ENCODE measurements at places on chromosomes 16 and 17.
A peak's percentile ranks its signal among the peaks of the same experiment; 100 is the strongest.

DNA sequence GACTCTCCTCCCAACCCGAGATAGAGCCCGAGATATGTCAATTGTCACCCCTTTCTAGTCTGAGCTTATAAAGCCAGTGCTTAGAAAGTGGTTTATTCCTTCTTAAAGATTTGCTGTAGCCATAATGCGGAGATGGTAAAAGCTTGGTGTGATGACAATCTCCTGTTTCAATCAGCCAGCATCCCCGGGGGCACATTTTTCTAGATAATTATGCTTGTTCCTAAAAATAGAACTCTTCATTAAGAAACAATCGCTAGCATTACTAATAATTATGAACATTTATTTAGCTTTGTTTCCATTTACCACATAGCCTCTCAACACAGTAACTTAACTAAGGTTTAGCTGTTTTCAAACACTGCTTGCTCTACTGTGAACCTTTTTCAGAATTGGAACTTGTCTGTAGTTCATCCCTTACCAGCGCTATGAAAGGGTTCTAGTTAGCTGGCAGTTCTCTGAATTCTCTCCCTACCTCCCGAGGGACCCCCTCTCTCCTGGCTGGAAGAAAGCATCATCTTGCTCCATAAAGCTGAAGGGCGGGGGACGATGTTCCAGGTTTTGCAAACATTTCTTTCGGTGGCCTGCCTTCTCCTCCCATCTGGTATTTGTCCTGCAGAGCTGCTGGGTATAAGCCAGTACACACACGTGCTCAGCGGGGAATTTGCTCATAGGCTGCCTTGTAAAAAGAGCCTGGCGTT, 922 bp upstream of the MRPL58 start:
- DNase-seq: no peak

- no peak for DNase-seq
Observed at GRCh38 chr17:35064516-35065215, 1.2 kb upstream of the RFFL start.

- no peak for DNase-seq
Observed at GRCh38 chr17:49157784-49158183, 25.2 kb downstream of the B4GALNT2 start.

GRCh38 chr17:17579691-17580090, 11.8 kb downstream of the PEMT start:
- no peak for DNase-seq

DNA sequence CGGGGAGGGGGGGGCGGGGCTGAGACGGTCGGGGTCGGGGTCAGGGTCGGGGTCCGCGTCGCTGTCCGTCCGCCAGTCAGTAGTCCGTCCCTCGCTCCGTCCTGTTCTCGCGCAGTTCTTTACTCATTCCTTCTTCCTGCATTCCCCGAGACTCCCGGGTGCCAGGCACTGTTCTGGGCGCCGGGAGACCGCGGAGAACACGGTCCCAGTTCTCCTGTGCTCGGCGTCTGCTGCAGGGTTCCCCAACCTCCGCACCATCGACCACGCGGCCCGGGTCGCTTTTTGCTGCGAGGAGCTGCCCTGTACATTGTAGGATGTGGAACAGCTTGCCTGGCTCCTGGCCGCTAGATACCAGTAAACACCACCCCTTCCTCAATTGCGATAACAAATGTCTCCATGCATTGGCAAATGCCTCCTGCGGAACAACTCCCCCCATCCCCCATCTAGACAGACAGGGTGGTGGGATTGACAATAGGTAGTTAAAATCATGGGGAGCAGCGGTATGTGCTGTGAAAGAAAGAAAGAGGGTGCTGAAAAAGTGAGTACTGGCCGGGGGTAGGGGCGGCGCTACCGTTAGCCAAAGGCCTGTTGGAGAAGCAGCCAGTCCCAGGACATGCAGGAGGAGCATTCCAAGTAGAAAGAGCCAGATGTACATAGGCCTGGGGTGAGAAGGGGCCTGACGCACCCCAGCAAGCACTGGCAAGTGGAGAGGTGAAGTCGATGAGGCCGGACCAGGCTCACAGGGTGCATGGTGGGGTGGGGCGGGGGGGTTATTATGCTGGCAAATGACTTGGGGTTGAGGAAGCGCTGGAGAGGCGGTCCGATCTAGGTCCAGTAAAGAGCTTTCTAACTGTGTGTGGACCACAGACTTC, 631 bp downstream of the TRAF7 start:
- DNase-seq: peak; percentile 63

DNA sequence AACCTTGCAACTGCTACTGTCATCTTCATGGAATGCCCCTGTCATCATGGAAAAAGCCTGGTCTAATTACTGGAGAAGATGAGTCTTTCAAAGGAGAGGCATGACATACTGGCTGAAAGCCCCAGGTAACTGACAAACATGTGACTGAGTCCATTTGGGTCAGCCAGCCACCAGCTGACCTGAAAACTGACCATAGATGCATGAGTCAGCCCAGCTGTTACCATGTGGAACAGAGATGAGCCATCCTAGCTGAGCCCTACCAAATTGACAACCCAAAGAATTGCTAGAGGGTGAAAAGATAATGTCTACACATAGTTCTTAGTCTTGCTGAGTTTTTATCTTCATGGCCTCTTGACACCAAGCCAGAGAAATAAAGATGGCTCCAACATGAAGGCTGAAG, 311.8 kb downstream of the UTP18 start:
- no peak for DNase-seq

DNA sequence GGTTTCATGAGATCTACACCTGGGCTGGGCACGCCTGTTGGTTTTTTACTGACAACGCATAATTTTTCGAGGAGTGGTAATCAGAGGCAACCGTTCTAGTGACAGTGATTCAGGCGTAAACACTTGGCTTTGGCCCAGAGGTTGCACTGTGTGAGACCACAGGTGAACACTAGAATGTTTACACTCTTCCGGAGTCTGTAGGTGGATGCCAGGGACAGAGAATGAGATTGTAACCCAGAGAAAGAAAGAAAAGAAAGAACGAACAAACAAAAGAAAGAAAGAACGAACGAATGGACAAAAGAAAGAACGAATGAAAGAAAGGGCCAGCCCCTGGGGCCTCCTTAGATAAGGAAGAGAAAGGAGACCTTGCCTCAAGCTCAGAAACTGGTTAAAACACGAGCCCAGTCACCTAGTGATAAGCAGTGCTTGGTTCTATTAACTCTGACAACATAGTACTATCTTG, 113.2 kb downstream of the PRKCB start:
- no peak for DNase-seq

DNA sequence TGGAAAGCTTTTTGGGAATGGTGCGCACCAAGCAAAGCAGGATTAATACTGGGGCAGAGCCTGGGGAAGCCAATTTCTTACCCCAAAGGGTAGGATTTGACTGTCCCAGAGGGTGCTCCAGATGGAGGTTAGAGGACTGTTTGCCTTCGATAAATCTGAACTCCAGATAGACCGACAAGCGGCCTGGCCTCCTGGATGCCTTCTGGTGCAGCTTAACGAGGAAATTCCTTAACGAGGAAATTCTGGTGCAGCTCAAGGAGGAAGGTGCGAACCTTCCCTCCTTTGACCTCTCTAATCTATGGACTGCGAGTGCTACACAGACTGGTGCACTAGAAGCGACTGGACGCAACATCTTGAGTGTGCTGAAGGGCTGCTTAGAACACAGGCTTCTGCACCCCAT, 6.5 kb downstream of the CALB2 start:
- DNase-seq: no peak

DNA sequence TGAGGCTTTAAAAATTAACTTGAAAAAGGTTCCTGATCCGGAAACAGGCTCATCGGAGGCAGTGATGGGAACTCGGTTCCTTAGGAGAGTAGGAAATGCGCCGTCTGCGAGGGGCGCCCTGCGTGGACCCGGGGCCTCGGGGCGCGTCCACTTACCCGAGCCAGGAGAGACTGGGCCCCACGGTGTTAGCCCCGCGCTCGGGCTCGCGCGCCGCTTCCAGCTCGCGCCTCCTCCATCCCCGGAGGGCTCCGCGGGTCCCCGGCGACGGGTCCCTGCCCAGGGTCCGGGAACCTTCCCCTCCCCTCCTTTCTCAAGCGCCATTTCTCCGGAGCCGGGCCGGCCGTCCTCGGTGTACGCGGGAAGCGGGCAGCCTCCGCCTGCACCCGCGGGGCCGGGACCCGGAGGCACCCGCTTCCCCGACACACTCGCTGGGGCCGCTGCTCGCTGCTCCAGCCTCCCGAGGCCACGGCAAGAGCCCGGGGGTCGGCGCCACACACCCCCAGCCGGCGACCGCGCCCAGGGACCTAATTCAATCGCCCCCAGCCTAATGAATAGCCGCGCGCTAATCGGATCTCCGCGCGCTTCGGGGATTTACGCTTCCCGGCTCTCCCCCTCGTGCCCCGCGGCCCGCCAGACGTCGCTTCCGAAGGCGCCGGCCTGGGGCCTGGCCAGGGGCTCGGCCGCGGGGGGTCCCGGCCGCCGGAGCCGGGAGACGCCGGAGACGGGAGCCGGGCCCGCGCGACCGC, 2.2 kb upstream of the BAHCC1 start:
- no peak for DNase-seq

- DNase-seq: no peak
Observed at GRCh38 chr17:2636169-2636930, 42.9 kb downstream of the PAFAH1B1 start.

DNA sequence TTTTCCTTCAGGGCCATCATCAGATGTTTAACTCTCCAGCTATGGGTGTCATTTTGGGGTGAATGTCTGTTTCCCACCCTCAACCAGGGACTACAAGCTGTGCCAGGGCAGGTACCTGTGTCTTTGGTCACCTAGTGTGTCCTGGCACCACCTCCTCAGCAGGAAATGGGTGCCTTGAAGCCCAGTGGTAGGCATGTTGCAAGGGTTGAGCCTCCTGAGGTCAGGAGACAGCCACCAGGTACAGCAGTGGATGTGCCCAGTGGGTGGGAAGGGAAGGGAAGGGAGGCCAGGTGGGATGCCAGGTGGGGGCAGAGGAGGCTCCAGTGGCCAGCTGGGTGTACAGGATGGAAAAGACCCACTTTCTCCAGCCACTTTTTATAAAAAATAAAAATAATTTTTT, 25.5 kb upstream of the ADORA2B start:
- no peak for DNase-seq

- peak; percentile 57 for DNase-seq
Observed at GRCh38 chr17:41966463-41967140, at the start of gene CNP. CNP (plus strand) TSS chr17:41966795; CDS start chr17:41966885, 90 bp downstream.

- no peak for DNase-seq
Observed at GRCh38 chr16:27851586-27851985, 211.9 kb downstream of the GSG1L start.

DNA sequence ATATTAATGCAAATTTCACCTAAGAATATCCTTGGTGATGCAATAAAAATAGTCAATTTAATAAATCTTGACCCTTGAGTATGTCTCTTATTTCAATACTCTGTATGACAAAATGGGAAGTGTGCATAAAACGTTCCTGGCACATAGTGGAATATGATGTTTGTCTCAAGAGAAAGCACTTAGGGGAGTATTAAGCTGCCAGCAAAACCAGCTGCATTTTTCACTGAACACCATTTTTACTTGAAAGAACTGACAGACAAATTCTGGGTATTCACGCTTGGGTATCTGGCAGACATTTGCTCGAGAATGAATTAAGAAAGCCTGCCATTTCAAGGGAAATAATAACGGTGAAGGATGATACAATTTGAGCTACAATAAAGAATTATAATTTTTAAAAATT, 364.8 kb downstream of the SOX9 start:
- no peak for DNase-seq

- DNase-seq: no peak
Observed at GRCh38 chr16:19710991-19711545, 7.0 kb downstream of the KNOP1 start.

DNA sequence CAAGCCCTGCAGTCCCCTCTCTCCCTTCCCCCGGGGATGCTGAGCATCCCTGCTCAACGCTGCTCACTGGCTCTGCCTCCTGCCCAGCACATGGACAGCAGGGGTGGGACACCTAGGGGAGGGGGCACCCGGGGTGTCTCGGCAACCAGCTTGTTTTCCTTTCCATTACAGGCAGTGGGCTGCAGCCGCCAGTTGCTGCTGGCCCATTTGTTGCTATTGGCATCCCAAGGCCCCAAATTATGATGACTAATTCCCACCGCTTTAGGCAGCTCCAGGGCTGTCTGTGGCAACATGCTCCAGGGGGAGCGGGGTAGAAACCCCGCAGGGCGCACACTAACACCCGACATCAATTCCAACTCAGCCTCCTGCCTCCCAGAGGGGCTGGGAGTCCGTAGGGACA, 4.9 kb downstream of the SDK2 start:
- DNase-seq: peak; percentile 16

GRCh38 chr17:37162800-37163199, 213.0 kb upstream of the C17orf78 start:
- DNase-seq: no peak

- no peak for DNase-seq
Observed at GRCh38 chr17:65637786-65638185, 76.3 kb upstream of the AXIN2 start.

DNA sequence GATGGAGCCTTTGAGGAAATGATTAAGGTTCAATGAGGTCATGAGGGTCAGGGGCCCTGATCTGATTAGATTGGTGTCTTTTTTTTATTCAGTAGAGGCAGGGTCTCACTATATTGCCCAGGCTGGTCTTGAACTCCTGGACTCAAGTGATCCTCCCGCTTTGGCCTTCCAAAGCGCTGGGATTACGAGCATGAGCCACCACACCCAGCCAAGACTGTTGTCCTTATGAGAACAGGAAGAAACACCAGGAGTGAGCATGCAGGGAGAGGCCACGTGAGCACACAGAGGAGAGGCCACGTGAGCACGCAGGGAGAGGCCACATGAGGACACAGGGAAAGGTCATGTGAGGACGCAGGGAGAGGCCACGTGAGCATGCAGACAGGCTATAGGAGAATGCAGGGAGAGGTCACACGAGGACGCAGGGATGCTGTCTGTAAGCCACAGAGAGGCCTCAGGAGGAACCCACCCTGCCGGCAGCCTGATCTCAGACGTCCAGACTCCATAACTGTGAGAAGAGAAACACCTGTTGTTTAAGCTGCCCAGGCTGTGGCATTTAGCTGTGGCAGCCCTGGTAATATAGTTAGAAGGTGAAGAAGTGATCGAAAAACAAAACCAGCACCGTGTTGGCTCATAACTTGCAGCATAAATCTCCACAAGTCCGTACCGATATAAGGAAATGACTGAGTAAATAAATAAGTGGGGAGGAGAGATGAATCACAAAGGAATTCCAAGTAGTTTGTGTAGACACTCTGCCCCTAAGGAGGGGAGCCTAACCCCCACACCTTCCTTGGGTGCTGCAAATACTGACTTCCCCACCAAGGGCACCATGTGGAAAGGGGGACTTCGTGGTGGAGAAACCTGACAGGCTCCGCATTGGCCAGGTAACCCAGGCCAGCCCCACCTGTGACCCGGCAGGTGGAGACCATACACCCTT, 14.6 kb upstream of the CSNK1D start:
- no peak for DNase-seq

DNA sequence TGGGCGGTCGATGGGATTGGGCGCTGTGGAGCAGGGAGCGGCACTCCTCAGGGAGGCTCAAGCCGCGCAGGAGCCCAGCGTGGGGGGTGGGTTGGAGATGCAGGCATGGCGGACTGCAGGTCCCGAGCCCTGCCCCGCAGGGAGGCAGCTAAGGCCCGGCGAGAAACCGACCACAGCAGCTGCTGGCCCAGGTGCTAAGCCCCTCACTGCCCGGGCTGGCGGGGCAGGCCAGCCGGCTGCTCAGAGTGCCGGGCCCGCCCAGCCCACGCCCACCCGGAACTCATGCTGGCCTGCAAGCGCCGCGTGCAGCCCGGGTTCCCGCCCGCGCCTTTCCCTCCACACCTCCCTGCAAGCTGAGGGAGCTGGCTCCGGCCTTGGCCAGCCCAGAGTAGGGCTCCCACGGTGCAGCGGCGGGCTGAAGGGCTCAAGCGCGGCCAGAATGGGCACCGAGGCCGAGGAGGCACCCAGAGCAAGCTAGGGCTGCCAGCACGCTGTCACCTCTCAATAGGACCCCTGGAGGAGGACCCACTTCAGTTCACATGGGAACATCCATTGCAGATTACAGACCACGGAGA, 20.5 kb upstream of the METTL16 start:
- no peak for DNase-seq
